ENCODE measurements at places on chromosomes 16 and 17. TPM values are rescaled to one million over a fixed set of nuclear protein-coding genes. Genes with fewer than 3 reads are reported as not detected.

DNA sequence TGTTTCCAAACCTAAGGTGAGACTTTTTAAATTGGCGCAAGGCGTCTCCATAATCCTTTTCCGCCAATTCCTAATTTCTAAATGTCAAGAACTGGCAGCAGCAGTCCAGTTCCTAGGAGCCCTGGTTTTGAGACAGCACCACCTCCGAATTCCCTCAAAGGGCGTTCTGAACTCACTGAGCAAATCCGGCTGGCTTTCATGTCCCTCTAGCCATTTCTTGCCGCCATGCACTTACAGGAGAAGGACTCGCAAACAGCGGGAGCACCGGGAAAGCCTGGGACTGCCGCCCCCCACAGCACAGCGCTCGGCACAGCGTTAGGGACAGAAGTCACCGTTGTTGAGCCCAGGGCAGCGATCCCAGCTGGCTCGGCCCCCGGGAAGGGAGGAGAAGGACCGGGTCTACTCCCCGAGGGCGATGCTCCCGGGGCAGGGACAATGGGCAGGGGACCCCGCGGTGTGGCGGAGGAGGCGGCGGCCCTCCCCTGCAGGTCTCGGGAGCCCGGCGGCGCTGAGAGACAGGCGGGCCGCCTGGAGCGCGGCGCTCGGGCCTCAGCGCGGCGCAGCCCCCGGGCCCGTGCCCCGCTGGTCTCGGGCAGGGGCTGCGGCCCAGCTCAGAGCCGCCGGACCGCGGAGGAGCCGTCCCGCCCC is 545 bp downstream of the ARHGAP17 start:
- H3K4me3 ChIP-seq: peak overlapping the region; percentile 77
- H3K27me3 ChIP-seq: no peaks in the 10 kb centered on the region
- H3K36me3 ChIP-seq: peaks cover 44% of the 10 kb centered on the region

Gene CES1
- total RNA-seq: not detected

DNA sequence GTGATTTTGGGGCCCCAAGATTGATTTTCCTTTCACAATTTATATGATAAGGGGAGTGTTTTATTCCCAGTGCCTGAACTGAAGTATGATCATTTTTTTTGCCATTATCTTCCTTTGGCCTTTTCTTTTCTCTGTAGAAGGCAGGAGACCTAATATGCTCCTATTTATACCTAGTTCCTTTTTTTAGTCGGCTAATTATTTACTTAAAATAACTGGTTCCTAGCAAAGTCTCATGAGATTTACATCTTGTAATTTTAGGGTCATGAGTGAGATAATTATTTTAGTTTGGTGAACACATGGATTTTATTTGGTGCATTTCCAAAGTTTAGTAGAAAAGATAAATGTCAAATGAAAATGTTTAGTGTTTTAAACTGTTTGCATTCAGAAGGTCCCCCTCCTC is 24.8 kb downstream of the SEC14L1 start:
- no peaks in the 10 kb centered on the region for H3K27me3 ChIP-seq
- H3K4me3 ChIP-seq: no peak overlapping the region
- no peak for DNase-seq
- H3K36me3 ChIP-seq: peaks cover 63% of the 10 kb centered on the region

Gene STRADA
- 14.7 TPM for total RNA-seq

Gene RNF157
- 9.4 TPM for total RNA-seq

DNA sequence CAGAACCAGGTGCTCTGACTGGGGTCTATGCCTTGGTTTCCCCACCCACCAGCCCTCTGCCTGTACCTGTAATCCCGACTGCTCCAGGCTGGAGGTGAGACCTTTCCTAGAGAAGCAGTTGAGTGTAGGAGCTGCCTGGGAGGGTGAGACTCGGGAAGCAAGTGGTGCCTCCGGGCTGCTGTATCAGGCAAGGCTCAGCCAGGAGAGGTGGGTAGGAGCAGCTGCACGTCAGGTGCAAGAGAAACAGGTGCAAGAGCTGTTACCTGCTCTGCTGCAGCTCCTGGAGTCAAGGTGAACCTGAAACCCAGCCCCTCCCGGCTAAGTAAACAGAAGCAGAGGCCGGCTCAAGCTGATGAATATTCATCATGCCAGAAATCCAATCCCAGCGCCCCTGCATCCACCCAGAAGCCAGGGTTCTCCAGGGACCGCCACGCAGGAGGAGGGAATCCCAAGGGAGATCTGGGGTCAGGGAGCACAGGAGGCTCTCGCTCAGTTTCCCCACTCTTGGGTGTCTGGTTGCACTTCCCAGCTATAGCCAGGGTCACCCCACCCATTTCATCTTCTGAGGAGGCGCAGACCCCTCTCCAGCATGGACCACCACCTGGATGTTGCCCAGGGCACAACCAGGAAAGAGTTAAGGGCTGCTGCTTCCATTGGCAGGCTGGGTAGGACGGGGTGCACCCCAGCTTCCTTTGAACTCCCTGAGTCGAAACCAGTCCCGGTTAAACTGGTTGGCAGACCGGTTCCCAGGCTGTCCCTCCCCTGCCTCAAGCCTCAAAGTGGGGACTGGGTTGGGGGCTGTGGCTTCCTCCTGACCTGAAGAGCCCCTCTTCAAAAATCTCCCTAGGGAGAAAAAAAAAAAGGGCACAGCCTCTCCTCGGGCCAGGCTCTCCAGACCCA is at the start of gene PRR15L:
PRR15L (minus strand) TSS at position 293 of the 900 bp plus-strand sequence. CDS start 4,649 bp downstream, outside the sequence.
- H3K4me3 ChIP-seq: no peak within 1 kb of the TSS
- H3K27me3 ChIP-seq: no peaks in the 10 kb centered on the region
- no peaks in the 10 kb centered on the region for H3K4me1 ChIP-seq
- no peak for DNase-seq
- H3K27ac ChIP-seq: no peak within 1 kb of the TSS

DNA sequence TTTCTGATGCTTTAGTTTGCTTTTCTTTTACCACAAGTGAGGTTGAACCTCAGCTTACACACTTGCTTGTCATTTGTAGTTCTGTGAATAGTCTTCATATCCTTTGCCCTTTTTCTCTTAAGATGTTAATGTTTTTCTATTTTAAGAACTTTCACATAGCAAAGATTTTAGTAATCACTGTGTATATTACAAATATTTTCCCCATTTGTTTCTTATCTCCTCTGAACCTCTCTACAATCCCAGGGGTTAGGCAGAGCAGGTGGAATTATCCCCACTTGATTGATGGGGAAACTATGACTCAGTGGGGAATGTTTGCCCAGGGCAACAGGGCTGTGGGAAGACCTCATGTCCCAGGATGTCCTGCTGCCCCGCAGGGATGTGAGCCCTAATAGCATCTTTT is 11.7 kb upstream of the MYH3 start:
- no peak overlapping the region for H3K27ac ChIP-seq
- no peak for DNase-seq
- H3K4me3 ChIP-seq: no peak overlapping the region
- no peaks in the 10 kb centered on the region for H3K27me3 ChIP-seq
- no peaks in the 10 kb centered on the region for H3K36me3 ChIP-seq

GRCh38 chr17:3972281-3972731 is 8.1 kb upstream of the ATP2A3 start:
- no peak overlapping the region for H3K4me3 ChIP-seq
- no peak for DNase-seq
- no peaks in the 10 kb centered on the region for H3K36me3 ChIP-seq
- no peaks in the 10 kb centered on the region for H3K27me3 ChIP-seq

Gene ZNF750
- not detected for total RNA-seq

- peak; percentile 80 for DNase-seq
- H3K36me3 ChIP-seq: no peaks in the 10 kb centered on the region
- no peak overlapping the region for H3K4me3 ChIP-seq
- H3K27me3 ChIP-seq: no peaks in the 10 kb centered on the region
Measured at GRCh38 chr16:87076950-87077749, 240.0 kb downstream of the C16orf95 start.

DNA sequence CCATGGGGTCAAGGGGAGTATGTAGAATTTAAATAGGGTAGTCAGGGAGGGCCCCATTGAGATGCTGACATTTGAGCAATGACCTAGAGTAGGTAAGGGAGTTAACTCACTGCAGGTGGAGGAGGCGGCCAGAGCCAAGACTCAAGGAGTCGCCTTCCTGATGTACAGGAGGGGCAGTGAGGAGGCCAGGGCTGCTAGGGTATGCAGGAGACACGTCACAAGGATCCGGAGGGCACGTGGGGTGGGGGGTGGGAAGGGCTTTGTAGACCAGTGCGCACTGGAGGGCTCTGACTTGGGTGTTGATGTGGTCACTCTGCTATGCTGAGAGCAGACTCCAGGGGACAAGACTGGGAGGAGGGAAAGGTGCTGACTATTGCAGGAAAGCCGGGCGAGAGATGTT is 37.5 kb downstream of the SPECC1 start:
- no peak overlapping the region for H3K4me3 ChIP-seq
- no peak overlapping the region for H3K27ac ChIP-seq
- DNase-seq: no peak
- H3K4me1 ChIP-seq: no peaks in the 10 kb centered on the region

Gene KRTAP16-1
- not detected for total RNA-seq

Gene ANKRD13B
- 2.9 TPM for total RNA-seq

- no peak overlapping the region for H3K27ac ChIP-seq
- no peaks in the 10 kb centered on the region for H3K4me1 ChIP-seq
- DNase-seq: no peak
- H3K27me3 ChIP-seq: peaks cover 12% of the 10 kb centered on the region
- H3K36me3 ChIP-seq: no peaks in the 10 kb centered on the region
Measured at GRCh38 chr16:50473356-50473945, 74.7 kb upstream of the NKD1 start.

DNA sequence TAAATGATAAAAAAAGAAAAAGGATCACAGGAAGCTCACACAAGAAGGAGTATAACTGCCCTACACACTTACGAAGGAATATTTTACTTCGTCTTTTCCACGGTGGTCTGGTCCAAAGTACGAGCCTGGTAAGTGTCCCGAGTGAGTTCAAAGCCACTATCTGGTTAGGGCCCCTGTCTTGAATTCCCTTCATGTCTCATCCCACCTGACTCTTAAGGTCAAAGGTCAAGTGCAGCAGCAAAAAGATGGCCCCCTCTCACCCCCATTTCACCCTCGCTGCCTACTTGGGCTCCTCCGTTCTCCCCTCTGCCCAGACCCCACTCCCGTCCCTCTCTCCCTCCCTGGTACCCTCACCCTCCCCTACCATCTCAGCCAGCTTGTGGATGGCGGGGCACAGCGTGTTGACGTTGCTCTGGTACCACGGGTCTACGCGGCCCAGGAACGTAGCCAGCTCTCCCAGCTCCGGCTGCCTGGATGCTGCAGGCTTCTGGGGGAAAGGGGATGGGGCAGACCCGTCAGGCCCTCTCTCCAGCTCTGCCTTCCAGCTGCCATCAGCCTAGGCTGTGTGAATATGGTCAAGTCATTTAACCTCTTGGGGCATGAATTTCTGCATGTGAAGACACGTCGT is 27.8 kb upstream of the MFSD6L start:
- no peaks in the 10 kb centered on the region for H3K36me3 ChIP-seq
- no peaks in the 10 kb centered on the region for H3K27me3 ChIP-seq
- DNase-seq: no peak
- no peaks in the 10 kb centered on the region for H3K4me1 ChIP-seq

Gene FSCN2
- 0.61 TPM for total RNA-seq

DNA sequence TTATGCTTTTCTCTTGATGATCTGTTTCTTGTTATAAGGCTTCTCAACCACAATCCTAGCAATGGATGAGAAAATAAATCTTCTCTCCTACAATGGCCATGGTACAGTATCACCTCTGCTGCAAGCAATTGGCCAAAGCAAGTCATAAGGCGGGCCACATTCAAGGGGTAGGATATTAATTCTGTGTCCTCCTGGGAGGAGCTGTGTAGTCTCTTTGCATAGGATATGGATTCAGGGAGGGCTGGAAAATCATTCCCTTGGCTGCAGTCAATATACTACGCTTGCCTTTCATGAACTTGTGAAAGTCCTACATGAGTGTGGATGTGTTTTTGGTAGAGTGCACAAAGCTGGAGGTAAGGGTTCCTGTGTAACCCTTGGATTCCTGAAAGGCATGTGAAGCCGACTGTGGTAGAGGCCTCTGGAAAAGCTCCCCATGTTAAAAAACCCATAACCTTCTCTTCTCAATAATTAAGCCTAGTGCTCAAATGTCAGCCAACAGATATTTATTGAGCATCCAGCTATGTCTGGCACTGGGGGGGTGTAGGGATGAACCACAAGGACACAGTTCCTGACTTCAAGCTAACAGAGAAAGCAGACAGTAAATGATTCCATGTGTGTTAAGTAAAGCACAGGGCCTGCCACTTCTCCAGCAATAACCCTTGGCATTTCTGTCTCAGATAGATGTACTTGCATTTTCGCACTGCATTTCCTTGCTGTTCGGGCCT is 147.6 kb upstream of the HS3ST3A1 start:
- no peaks in the 10 kb centered on the region for H3K27me3 ChIP-seq
- H3K4me3 ChIP-seq: no peak overlapping the region
- no peak overlapping the region for H3K27ac ChIP-seq
- H3K36me3 ChIP-seq: no peaks in the 10 kb centered on the region
- no peak for DNase-seq

GRCh38 chr17:64064331-64064730 is 43.9 kb upstream of the ICAM2 start:
- no peaks in the 10 kb centered on the region for H3K27me3 ChIP-seq
- DNase-seq: no peak
- no peak overlapping the region for H3K27ac ChIP-seq
- no peak overlapping the region for H3K4me3 ChIP-seq
- peaks cover 14% of the 10 kb centered on the region for H3K36me3 ChIP-seq
- H3K4me1 ChIP-seq: peaks cover 7% of the 10 kb centered on the region

DNA sequence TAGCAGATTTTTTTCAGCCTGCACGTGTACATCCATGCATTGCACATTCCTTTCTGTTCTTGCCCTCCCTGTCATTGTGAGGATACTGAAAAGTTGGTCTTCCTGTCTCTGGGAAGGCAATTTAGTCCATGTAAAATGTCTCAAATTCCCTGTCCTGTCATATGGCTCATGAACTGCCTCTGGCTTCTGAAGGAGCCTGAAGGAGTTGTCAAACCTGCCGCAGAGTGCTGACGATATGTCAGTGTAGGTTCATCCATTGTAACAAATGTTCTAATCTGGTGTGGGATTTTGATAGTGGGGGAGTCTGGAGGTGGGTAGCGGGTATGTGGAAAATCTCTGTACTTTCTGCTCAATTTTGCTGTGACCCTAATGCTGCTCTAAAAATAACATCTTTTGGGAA is 59.6 kb downstream of the YPEL2 start:
- no peak for DNase-seq
- H3K4me1 ChIP-seq: no peaks in the 10 kb centered on the region
- no peak overlapping the region for H3K4me3 ChIP-seq
- no peak overlapping the region for H3K27ac ChIP-seq
- H3K27me3 ChIP-seq: no peaks in the 10 kb centered on the region

DNA sequence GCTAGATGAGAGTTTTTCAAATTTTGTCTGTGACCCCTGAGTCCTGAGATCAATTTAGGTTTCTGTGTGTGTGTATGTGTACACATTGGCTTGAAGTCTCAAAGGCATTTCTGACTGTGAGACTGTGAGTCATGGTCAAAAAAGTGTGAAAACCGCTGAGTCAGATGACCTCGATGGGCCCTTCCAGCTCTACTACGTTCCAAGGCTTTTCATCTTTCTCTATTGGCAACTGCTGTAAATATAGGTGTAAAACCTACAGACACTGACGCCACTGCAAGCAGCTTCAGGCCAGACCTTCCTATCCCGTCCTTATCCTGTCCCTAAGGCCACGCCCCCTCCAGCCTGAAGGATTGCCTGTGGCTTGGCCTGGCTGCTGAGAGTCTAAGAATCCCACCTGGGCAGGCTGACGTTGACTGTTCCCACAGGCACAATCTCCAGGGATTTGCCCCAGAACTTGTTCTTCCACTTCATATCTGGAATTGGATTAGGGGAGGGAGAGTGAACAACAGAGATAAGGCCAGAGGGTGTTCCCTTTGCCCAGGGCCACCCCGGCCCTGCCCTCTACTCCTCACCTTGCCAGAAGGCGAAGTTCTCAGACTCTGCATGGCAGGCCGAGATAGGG is 11.3 kb downstream of the OSBPL7 start:
- peak; percentile 62 for DNase-seq
- H3K4me3 ChIP-seq: no peak overlapping the region
- H3K36me3 ChIP-seq: peaks cover 57% of the 10 kb centered on the region
- peaks cover 10% of the 10 kb centered on the region for H3K4me1 ChIP-seq
